Kidney capillary endothelial cell (primary cell): ENCODE measurements at places on chromosomes 1 and 21.

DNA sequence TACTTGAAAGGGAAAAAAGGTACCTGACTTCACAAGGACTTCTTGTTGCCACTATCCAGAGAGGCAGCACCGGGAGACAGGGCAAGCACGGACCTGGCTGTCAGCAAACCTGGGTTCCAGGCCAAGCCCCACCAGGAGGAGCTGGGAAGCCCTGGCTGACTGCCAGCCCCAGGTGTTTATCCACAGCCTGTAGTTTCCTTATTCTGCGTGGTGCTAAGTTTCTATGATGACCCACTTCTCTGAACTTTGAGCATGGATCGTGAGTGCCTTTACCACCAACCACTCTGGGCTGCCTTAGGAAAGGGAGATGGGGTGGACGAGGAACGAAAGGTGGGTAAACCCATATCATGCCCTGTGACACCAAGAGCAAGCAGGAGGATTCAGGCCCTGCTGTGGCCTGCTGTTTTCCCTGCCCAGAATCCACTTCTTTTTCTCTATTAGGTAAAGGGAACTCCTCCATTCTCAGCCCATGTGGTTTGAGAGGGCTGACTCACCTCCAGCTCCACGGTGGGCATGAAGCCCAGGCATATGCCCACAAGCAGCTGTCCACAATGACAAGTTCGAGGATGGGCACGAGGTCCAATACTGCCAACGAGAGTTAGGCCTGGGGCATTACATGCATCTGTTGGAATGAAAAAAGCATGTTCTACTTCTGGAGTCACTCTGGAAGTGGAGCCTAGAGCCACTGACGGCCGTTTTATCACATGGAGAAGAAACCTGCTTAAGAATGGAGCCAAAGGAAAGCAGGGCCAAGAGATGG is 20.3 kb downstream of the TSPAN2 start:
- DNase-seq = no peak

DNA sequence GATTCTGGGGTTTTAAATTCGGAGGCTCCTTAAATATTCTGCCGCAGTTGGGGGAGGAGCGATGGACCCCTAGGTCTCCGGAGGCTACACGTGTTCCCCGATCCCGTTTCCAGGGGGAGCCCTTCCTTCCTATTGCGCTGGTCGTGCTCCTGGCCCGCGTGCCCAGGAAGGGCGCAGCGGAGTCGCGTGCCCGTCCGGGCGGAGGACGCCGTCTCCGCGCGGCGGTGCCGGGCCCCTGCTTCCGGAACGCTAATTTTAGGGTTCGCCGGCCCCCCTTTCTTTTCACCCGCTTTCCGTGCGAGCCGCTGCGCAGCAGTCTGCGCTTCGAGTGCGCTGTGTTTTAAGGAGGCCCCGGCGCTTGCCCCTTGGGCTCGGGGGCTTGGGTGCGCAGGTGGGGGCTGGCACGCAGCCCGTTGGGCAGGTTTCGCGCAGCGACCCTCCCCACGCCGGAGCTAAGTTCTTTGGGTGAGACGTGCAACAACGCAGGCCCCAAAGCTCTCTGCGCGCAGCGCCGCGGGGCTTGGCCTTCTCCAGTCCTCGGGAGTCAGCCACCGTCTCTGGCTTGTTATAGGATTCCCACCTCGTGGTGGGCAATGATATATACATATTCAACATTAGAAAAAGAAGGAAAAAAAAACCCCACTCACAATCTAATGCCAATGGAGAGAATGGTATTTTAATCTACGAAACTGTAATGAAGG is 43.5 kb upstream of the DNAJC6 start:
- DNase-seq = no peak

GRCh38 chr1:1120096-1120495 is 4.2 kb upstream of the C1orf159 start:
- DNase-seq = no peak

DNA sequence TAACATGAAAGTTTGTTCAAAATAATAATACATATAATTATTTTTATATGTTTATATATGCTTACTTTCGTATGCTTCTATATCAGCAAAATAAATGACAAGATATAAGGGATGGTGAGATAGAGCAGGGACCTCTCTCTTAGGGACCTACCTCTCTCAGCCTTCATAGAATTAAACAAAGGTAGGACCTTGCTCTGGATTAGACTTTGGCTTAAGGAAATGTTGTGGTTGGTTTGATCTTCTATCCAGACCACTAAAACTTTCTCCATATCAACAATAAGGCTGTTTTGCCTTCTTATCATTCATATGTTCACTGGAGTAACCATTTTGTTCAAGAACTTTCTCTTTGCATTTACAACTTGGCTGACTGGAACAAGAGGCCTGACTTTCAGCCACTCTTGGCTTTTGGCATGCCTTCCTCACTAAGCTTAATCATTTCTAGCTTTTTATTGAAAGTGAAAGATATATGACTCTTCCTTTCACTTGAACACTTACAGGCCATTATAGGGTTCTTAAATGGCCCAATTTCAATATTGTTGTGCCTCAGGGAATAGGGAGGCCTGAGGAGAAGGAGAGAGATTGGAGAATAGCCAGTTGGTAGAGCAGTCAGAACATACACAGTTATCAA is 14.4 kb downstream of the FRRS1 start:
- no peak for DNase-seq

DNA sequence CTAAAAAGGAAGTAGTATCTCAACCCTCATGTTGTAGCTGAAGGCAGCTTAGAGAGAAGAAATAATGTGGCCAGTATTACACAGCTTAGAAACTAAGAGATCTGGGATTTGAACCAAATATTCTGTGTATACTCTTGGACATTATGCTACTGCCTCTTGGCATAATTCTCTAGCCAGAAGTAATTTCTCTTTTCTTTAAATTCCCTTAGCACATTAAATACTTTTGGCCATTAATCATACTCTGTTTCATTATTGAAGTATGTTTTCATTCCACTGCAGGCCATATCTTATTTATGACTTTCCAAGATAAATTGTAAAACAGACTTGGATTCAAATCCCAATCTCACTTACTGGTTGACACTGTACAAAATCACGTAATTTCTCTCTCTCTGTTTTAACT is 181.3 kb upstream of the SPAG17 start:
- DNase-seq = no peak

GRCh38 chr1:167362638-167363037 is 142.0 kb downstream of the POU2F1 start:
- no peak for DNase-seq
